Iris pigment epithelial cell (primary cell): ENCODE measurements at places on chromosomes 13 and 19.

GRCh38 chr13:77299587-77299986 lies 27.3 kb downstream of the MYCBP2 start:
- DNase-seq, result no peak

DNA sequence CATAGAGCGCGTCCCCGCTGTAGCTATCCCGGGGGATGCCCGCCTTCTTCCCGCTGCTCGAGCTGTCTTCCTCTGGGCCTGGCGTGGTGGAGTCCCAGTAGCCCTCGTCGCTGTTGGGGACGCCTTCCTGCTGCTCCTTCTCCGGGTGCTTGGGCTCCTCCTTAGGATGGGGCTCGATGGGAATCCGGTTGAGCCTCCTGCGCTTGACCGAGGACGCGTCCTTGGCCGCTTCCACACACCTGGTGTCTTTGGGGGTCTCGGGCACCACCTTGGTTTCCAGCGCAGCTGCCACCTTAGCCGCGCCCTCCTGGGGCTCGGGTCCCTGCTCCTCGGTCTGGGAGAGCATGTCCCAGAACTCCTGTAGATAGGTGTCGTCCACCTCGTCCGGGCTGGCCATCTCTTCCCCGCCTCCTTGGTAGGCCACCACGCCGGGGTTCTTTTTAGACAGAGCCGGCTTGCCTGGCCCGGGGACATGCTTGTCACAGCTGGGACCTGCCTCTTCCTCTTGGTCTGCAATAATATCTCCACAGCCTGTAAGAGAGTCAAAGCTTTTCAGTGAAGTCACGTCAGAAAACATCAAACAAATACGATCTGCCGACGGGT lies 2.0 kb downstream of the AMER2 start:
- DNase-seq, result no peak

- DNase-seq, result no peak
Measured at GRCh38 chr19:1884291-1884718, 991 bp downstream of the ABHD17A start.

DNA sequence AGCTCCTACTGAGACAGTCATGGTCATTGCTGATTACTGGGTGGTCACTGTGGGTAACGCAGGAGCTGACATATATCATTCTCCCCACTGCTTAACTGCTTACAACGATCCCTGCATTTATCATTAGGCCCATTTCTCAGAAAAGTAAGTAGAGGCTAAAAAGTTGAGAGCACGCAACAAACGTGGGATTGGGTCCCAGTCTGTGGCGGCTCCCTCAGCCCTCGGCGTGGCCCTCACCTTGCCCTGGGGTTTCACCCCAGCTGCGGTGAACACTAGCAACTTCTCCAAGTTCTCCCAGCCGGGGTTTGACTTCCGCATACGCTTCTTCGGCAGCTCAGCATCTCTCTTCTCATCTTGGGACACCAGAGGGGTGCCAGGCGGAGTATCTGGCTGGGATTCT lies 2.5 kb downstream of the PNKP start:
- no peak for DNase-seq

- peak; percentile 41 for DNase-seq
Measured at GRCh38 chr19:10290876-10291553, 1.3 kb downstream of the ICAM5 start.

DNA sequence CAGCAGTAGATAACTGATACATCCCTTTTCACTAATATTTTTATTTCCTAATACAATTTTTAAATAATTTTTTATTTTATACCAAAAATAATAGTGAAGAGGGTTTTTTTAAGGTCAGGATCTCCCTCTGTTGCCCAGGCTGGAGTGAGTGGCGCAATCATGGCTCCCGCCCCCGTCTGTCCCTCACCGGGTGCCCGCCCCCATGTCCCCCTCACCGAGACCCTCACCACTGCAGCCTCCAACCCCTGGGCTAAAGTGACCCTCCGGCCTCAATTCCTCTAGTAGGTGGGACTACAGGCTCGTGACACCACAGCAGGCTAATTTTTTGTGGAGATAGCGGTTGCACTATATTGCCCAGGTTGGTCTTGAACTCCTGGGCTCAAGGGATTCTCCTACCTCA lies 17.8 kb upstream of the ZNF846 start:
- DNase-seq, result no peak

GRCh38 chr13:95193509-95194230 lies 107.6 kb downstream of the ABCC4 start:
- no peak for DNase-seq

- DNase-seq, result peak; percentile 82
Measured at GRCh38 chr19:7506385-7507328, 9.2 kb upstream of the ZNF358 start.

DNA sequence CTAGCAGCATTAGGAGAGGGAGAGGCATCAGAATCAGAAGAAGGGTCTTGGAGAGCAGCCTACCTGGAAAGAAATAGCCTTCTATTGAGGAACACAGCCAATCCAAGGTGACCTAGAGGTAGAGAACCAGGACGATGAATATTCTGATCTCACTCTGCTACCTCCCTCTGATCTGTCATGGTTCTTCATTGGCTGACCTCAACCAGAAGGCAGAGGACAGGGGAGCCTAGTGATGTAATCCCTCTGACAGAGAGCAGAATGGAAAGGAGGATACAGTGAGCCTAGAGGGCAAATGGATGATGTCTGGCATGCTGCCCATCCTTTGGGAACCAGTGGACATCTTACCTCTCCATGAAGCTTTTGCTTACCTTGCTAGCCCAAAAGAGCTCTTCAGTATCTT lies 3.6 kb downstream of the ZNF507 start:
- no peak for DNase-seq

DNA sequence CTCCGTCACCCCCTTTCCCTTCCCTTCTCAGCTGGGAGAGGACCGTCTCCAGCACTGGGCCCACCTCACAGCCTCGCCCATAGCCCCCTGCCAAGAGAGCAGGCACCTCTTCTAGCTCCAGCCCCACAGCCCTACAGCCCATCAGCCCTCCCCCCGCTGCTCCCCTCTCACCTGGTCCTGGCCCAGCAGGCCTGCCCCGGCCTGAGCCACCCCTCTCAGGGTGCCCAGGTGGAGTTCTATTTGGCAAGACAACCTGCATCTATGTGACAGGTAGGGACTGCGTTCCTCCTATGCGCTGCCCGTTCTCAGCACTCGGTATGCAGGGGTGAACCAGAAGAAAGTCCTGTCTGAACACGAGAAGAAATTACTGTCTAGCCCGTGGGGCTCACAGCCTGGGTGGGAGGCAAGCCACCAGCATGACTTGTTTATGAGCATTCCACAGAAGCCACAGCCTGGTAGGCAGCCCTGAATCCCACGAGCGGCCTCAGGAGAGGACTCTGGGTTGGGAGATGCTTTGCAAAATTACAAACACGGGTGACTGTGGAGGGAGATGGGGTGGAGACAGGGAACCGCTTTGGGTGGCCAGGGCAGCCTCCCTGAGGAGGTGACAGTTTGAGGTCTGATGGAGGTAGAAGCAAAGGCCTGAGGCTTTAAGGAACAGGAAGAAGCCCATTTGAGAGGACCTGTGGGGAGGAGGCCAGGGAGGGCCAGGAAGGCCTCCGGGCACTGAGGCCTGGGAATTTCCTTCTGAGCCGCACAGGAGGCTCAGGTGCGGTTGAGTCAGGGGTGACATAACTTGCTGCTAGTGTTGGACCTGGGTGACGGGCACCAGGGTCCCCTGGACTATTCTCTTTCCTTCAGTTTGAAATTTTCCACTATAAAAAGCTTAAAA lies 1.2 kb upstream of the PLEKHF1 start:
- peak; percentile 38 for DNase-seq

DNA sequence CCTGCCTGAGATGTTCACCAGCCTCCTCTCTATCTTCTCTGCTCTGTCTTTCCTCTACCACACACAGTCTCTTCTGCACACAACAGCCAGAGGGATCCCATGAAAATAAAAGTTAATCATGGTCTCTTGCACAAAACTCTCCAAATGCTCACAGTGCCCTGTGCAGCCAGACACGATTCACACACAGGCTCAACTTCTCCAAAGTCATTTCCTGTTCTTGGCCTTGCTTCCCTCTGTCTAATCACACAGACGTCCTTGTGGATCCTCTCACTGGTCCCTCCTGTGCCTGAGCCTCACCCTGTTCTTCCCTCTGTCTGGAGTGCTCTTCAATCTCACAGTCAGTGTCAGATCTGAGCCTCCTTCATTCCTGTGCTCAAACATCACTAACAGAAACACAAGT lies 7.8 kb downstream of the SIGLEC12 start:
- DNase-seq, result no peak

DNA sequence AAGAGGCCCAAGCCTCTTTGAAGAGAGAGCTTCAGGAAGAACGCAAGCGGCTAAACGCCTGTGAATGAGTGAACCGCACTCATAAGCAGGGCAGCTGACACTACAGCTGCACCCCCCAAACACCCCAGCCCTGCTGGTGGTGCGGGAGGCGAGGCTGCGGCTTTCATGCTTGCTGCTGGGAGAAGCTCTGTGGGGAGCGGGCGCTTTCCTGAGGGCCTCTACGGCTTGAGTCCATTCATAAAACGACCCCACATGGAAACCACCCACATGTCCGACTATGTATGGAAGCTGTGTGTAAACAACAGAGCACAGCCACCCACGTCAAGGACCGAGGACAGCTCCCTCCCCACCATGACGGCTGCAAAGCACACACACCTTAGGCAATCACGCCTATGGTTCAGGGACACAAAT lies 5.5 kb downstream of the AP3D1 start:
- DNase-seq, result no peak

DNA sequence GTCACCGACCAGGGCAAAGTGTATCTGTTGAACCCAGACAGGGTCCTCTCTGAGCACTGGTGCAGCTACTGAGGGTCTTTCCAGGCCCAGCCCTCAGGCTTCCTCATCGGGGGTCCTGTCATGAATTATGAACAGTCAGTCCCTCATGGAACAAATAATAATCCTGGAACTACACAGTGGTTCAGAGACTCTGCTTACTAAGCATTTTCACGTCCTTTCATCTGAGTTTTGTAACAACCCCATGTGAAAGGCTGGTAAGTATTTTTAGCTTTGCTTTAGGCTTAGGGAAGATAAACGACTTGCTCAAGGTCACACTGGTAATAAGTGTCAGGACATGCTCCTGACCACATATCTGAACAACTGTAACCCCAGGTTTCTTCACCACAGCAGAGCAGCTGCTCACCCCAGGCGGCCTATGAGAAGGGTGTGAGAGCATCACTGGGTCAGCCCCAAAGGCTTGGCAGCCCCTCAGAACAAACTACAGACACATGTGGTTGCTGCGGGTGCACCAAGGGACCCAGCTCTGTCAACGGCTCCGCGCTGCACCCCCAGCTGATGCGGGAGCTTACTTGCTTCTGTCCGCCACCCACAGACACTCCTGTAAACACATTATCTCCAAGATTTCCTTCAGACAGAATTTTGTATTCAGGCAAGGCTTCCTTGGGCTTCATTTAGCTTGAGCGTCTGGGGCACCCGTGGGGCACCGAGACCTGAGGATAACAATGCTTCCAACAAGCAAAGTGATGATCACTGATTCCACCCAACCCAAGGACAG lies 19.4 kb upstream of the GSX1 start:
- DNase-seq, result no peak

GRCh38 chr13:39597838-39598237 lies 5.2 kb downstream of the LHFPL6 start:
- peak; percentile 58 for DNase-seq

DNA sequence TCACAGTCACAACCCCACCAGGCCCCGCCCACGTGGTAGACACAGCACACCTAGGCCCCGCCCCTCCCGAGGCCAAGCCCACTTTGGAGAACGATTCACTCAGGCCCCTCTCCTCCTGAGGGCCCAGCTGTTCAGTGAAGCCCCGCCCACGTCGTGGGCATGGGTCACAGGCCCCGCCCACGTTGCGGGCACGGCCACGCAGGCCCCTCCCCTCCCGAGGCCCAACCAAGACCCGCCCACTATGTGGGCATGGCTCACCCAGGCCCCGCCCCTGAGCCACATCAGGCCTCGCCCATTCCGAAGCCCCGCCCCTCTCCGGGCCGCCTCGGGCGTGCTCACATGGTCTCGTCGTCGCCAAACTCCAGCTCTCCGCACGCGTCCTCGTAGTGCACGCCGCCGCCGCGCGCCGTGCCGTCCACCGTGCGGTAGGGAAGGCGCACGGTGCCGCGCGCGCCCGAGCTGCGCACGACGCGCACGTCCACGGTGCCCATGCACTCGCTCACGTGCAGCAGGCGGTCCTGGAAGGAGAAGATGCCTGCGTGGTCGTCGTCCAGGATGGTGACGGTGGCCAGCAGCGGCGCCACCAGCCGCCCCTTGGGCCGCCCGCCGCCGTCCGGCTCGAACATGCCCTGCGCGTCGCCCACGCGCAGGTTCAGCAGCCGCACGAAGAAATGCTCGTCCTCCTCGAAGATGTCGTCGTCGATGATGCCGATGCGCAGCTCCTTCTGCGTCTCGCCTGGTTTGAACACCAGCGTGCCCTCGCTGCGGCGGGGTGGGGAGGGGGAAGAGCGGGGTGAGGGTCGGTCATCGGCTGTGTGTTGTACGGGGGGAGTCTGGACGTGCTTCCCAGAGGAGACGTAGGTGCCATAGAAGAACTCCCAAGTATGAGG lies 24.0 kb downstream of the SLC8A2 start:
- peak; percentile 39 for DNase-seq

DNA sequence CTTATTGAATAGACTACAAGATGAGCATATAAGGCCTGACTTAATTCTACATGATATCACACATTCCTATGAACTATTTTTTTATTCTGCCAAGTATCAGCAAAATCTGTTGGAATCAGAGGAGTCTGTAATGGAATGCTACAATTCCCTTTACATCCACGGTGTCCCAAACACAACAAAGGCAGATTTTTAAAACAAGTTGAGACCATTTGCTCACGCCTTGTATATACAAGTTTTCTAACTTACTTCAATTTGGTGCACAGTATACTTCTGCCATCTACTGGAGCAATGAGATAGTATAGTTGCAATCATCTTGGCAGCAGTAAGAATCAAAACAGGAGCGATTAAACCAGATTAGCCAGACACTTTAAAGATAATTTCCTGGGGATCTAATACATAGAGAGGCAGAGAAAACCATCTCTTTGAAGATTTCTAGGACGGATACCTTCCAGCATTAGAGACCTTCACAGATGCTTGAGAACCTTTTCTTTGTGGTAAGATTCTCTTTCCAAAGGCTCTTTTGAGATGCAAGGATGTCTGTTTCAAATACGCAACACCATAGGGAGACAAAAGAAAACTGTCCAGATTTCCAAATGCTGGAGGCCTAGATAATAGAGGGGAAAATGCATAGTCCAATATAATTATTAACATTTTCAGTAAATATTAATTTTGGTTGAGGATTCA lies 302.0 kb upstream of the MIR17HG start:
- peak; percentile 7 for DNase-seq

- no peak for DNase-seq
Measured at GRCh38 chr13:43170506-43170905, 147.1 kb downstream of the DNAJC15 start.

DNA sequence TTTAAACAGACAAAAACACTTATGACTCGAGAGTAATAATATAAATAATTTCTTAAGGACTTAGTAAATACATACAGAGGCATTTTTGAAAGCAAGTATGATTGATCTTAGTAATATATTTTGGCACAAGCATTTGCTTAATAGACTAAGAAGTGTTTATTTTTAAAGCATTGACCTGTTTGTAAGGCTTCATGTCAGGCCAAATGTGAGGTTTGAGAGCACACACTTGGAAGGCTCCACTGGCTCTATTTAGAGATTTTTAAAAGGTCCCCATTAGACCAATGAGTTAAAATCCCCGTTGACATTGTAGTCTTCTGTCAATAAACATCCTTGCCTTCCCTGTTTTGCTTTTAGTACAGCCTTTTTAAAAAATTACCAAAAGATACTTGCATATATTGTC lies 50.4 kb downstream of the ATP8A2 start:
- DNase-seq, result no peak

GRCh38 chr13:54980651-54981050 lies 1952.0 kb downstream of the OLFM4 start:
- peak; percentile 0 for DNase-seq
